ENCODE measurements at places on chromosomes 13 and 19. TPM values are rescaled to one million over a fixed set of nuclear protein-coding genes. Genes with fewer than 3 reads are reported as not detected.

MUC16 gene
- not detected for total RNA-seq

CEACAM20 gene
- total RNA-seq: not detected

PLVAP gene
- not detected for total RNA-seq

LYL1 gene
- 0.34 TPM for total RNA-seq

KLK7 gene
- not detected for total RNA-seq

CCNA1 gene
- 1.2 TPM for total RNA-seq

YIPF2 gene
- 94.7 TPM for total RNA-seq

PRX gene
- total RNA-seq: 1.9 TPM
